ENCODE measurements at places on chromosomes 13 and 19. TPM values are rescaled to one million over a fixed set of nuclear protein-coding genes. Genes with fewer than 3 reads are reported as not detected.

Gene VSTM1
- not detected for polyA plus RNA-seq

Gene PCSK4
- polyA plus RNA-seq, result 8.6 TPM

Gene LRRC25
- polyA plus RNA-seq, result 0.98 TPM

Gene KANK2
- polyA plus RNA-seq, result 117 TPM

Gene CYSLTR2
- polyA plus RNA-seq, result 0.41 TPM

- DNase-seq, result no peak
Observed at GRCh38 chr13:113491418-113491883, 940 bp upstream of the DCUN1D2 start.

DNA sequence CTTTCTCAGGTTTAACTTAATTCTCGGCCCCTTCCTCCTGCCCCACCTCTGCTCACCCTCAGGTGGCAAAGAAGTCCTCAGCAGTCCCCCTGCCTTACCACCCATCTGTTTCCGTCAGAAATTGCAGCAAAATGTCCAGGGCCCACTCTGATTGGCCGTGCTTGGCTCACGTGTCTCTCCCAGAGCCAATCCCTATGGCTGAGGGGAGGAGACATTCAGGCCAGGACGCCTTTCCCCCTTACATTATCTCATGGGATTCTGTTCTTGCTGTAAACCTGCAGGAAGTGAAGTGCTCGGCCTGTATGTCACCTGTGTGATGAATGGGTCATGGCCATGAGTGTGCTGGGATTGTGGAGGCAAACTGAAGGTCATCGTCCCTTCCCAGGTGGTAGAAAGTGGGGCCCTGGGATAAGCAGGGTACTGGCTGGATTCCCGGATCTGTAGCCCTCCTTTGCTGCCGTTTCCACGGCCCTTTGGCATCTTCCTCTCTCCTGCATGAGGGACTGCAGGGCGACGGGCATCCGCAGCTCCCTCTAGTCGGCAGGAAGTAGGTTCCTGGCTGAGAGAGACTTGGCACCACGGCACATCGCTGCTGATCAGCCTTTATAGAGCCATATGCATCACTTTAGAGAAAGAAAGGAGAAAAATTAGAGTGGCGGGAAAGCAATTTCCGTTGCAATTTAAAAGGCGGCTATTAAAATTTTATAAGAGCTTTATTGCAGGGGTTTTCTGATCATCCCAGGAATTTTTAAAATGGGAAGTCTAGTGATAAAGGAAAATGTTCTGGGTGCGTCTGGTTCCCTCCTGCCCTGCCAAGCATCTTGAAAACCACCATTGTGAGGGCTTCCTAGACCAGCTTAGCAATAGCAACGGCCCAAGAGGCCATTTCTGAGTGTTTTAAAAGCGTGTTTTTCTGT lies 118.2 kb downstream of the SIPA1L3 start:
- no peak for DNase-seq

- DNase-seq, result no peak
Observed at GRCh38 chr13:109778102-109778542, 8.3 kb downstream of the IRS2 start.

DNA sequence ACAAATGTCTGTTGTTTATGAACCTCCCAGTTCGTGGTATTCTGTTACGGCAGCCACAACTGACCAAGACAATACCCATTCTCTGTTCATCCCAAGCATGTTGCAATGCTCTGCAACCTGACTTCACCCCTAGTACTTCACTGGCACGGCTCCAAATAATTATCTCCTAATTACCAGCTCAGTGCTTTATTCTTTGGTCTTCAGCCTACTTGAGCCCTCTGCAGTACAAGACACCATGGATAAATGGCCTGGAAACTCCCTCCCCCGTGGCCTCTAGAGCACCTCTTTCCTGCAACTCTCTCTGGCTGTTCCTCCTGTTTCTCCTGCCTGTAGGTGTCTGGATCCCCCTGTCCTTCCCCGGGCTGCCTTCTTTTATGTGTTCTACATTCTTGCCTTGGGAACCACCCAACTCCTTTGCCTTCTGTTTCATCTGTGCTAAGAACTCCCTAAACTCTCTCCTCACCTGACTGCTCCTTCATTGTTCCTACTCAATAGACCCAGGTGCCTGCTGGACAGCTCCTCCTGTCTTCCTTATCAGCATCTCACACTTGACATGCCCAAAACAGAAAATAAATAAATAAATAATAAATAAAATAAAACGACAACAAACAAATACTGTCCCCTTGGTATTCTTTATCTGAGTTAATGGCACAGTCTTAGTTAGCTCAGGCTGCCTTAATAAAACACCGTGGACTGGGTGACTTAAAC lies 200.4 kb upstream of the IPO5 start:
- DNase-seq, result no peak

GRCh38 chr13:113059891-113060290 lies 45.7 kb upstream of the F7 start:
- no peak for DNase-seq

- DNase-seq, result peak; percentile 58
Observed at GRCh38 chr13:95387733-95388207, 86.5 kb upstream of the ABCC4 start.

GRCh38 chr19:3269916-3270671 lies 45.6 kb downstream of the CELF5 start:
- no peak for DNase-seq

DNA sequence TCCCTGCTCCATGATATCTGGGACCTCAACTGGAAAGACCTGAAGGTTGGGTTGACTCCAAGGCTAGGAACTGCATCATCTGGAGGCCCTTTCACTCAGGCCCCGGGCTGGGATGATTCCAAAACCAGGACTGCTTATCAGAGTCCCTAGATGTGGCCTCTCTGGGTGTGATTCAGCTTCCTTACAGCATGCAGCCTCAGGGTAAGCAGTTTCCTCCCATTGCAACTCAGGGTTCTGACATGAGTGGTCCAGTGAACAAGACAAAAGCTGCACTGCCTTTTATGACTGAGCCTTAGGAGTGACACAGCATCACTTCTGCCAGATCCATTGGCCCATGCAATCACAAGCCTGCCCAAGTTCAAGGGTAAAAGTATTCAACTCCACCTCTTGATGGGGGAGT lies 502.8 kb downstream of the COG6 start:
- DNase-seq, result no peak

- peak; percentile 34 for DNase-seq
Observed at GRCh38 chr19:32599736-32600157, 18.8 kb downstream of the PDCD5 start.

- DNase-seq, result peak; percentile 36
Observed at GRCh38 chr19:56193981-56194640, 3.5 kb downstream of the ZSCAN5B start.

DNA sequence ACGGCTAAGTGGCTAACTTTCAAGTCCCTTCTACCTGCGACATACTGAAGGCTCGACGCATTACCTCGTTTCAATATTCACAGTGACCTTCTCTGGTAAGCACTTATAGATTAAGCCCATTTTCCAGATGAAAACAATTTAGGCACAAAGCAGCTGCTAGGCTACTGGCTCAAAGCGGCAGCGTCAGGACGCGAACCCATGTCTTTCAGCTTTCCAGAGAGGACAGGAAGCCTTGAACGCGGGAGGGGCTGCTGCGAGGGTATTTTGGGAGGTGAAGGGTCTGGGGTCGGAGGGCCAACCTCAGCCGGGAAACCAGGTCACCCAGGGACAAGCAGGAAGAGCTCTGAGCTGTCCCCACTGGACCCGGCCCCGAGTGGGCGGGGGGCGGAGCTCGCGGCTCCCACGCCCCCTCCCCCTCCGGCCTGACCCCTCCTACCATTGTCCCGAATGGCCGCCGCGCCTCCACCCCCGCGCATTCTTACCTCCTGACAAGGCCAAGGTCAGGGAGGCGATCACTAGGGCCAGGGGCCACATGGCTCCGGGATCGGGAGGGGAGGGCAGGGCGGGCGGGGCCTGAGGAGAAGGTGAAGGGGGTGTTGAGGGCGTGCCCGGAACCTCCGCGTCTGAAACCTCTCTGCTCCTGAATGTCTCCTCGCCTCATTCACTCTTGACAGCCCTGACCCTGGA lies at the start of gene KLK13:
Gene KLK13, minus strand, starts transcription at position 559 of the 687 bp plus-strand sequence. Its CDS starts 25 bp downstream, at position 534.
- DNase-seq, result no peak

DNA sequence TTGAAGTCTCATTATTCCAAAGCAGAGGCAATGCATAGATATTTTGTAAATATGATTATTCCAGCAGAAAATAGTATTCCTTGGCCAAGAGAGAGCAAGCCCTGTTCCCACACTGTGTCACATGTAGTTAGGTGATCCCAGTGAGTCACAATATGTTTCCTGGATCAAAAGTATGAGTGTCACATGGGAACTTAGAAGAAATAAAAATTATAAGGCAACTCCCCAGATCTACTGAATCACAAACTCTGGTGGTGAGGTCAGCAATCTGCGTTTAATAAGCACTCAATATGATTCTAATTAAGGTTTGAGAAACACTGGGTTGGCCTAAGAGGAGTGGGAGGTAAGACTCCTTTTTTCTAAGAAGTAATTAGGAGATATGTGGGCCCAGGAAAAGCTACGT lies 1504.5 kb upstream of the PCDH20 start:
- no peak for DNase-seq

DNA sequence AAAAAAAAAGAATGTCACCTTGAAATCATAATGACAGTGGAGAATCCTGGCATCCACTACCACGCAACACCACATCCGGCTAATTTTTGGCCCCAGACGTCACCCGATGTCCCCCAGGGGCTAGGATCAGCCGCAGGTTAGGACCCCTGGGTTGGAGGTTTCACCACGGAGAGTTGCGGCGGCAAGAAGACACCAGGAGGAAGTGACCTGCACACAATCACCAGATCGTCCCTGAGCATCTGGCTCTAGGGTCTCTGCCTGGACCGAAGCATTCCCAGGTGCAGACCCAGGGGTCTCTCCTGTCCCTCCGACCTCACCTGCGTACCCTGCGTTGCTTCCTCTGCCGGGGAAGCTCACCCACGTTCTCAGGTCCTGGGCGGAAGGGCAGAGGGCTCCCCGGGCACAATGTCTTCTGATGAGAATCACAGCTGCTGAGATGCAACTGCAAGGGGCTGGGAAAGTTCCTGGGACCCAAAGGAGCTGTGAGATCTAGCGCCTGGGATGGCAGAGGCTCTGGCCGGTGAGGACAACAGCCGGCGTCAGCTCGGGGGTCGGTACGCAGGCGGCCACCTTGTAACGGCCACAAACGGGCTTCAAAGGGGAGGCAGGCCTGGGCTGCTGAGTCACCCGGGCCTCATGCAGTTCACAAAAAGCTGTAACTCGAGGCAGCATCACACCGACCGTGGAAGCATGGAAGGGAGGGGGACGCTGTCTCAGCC lies 111.2 kb downstream of the GADD45B start:
- no peak for DNase-seq

GRCh38 chr13:72163678-72164077 lies 296.7 kb upstream of the DACH1 start:
- DNase-seq, result no peak

- no peak for DNase-seq
Observed at GRCh38 chr19:1236576-1236975, 1.2 kb downstream of the CBARP start.

DNA sequence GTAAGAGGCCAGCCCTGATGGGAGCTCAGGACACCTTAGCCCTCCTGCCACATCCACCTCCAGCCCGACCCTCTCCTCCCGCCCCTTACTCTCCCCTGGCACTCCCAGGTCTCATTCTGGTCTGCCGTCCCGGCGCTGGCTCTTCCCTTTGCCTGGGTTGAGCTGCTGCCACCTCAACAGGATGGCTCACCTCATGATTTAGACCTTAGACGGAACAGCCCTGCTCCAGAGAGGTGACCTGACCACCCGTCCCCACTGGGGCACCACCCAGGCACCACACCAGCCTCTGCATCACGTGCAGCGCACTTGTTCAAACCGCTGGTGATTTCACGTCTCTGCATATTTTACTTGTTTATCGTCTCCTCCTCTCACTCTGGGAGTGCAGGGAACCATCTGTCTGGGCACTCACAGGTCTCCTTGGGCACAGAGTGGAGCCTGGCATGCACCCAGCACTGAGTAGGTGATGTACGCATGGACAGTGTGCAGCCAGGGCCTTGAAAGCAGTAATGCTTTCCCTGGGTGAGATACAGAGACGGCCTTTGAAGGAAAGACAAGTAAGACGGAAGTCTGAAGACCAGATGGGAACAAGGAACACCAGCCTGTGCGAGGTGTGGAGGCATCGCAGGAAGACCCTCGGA lies 183.1 kb downstream of the KATNAL1 start:
- DNase-seq, result no peak

GRCh38 chr13:75769141-75769905 lies 133.2 kb downstream of the LMO7 start:
- no peak for DNase-seq

GRCh38 chr19:57511484-57511883 lies 11.7 kb downstream of the ZNF773 start:
- no peak for DNase-seq

GRCh38 chr13:51608857-51609406 lies 24.7 kb downstream of the WDFY2 start:
- DNase-seq, result no peak

- DNase-seq, result peak; percentile 40
Observed at GRCh38 chr13:54210397-54211049, 1181.9 kb downstream of the OLFM4 start.

GRCh38 chr13:28128030-28128429 lies 10.3 kb upstream of the PAN3 start:
- no peak for DNase-seq

DNA sequence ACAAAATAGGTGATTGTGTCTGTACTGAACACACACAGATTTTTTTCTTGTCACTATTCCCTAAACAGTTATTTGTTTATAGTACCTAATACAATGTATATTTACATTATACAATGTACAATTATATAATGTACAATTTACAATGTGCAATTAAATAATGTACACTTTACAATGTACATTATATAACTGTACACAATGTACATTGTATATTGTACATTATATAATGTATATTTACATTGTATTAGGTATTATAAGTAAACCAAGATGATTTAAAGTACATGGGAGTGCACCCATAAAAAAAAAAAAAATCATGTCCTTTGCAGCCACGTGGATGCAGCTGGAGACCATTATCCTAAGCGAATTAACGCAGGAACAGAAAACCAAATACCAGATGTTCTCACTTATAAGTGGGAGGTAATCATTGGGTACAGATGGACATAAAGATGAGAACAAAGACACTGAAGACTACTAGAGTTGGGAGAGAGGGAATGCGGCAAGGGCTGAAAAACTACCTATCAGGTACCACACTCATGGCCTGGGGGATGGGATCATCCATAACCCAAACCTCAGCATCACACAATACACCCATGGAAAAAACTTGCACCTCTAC lies 68.1 kb downstream of the ABCC4 start:
- DNase-seq, result no peak

GRCh38 chr19:55581145-55581822 lies 636 bp upstream of the ZNF579 start:
- DNase-seq, result no peak

DNA sequence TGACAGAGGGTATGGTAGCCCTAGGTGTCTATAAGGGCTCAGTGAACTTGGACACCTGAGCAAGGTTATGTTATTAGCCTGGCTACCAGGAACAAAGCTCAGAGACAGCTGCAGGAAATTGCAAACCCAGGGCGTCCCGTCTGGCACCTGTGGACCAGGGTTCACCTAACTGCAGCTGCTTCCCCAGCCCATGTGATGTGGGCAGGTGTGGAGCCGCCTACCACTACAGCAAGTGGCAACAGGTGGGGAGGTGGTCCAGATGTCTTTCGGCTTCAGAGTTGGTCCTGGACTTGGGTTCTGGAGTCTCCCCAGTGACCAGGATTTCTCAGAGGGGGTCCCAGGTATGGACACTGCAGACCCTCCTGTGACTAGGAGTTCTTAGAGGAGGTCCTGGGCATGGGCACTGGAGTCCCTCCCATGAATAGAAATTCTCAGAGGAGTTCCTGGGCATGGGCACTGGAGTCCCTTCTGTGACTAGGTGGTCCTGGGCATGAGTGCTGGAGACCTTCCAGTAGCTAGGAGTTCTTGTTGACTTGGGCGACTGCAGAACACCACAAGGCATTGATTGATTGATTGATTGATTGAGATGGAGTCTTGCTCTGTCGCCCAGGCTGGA lies 25.2 kb downstream of the ACTL9 start:
- no peak for DNase-seq
